ENCODE measurements at places on chromosomes 2 and 18. TPM values are rescaled to one million over a fixed set of nuclear protein-coding genes. Genes with fewer than 3 reads are reported as not detected.

Gene HOXD3
- not detected for total RNA-seq

DNA sequence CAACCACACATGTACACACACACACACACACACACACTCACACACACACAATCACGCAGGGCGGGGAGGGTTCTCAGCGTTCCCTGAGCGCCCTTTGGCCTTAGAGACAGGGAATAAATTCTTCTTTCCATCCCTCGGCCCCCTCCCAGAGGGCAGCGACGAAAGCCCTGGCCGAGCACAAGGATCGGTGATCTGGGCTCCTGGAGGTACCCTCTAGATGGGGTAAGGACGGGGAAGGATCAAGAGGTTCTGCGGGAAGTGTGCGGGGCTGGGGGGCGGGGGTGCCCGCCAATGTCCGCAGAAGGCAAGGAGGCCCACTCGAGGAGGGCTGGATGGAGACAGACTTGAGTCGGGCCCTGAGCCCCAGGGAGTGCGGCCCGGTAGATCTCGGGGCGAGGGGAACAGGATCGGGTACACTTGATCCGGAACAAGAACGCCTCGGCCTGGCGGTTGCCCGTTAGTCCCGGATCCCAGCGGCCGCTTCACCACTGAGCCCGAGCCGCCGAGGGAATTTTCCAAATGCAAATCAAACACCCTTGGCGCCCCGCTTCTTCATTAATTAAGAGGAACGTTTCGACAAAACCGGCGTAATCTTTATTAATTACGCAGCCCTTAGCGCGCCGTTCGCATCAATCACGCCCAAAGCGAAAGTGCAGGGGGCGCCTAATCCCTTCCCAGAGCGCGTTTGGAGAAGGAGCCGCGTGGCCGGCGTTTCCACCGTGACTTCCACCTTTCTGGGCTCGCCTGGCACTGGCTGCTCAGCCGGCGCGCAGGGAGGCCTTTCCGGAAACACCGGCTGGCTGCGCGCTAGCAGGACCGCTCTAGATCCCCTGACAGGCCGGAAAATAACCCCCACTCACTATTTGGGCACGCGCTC lies 7.0 kb upstream of the PAX3 start:
- no peak for DNase-seq

DNA sequence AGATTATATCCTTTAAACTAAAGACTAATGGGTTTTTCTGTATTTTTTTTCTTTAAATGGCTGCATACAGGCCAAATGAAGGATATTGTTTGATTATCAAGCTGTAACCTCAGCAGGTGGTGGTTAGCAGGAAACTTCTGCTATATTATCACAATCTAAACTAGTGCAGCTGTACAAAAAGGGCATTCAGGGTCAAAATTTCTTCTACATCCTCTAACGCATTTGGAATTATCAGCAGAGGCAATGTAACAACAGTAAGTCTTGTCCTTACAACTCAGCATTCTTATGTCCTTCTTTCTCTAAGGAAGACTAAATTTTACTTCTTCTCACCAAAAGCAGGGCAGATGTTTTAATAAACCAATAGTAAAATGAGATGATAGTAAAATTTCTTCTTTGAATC lies 135.8 kb upstream of the FN1 start:
- no peak for DNase-seq

DNA sequence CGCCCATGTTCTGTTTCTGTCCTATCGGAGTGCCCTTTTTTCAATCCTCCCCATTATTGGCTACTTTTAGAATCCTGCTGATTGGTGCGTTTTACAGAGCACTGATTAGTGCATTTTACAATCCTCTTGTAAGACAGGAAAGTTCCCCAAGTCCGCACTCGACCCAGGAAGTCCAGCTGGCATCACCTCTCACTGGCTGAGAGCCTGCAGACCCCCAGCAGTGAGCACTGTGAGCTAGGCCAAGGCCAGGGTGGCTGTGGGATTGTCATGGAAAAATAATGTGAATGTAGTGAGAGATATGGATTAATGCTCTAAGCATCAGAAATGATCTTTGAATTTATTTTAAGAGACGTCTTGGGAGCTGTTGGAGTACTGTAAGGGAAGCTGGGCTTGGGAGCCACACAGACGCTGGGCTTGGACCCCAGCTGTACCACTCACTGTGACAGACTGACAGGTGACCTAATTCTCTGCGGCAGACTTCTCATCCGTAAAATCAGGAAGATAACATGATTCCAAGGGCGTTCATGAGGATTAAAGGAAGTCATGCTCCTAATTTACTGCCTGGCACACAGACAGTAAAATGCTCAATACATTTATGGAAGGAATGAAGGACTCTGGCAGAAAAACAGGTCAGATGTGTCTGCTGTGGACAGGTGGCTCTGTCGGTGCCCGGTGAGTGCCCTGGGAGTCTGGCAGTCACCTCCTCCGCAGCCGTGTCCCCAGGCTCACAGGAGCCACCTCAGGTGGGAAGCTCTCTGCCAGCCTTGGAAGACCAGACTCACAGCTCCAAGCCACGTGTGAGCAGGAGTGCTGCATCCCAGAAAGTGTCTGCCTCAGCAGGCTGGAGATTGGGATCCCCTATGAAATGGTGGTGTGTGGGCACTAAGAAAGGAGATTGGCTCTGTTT lies 105.5 kb downstream of the FAM168B start:
- no peak for DNase-seq
